ENCODE measurements at places on chromosomes 11 and 22. TPM values are rescaled to one million over a fixed set of nuclear protein-coding genes. Genes with fewer than 3 reads are reported as not detected.

The TSGA10IP gene
- 0.13 TPM for total RNA-seq

The INS gene
- total RNA-seq = not detected

The CALCB gene
- total RNA-seq = not detected

The LAYN gene
- 27.1 TPM for total RNA-seq

The PTDSS2 gene
- 32.0 TPM for total RNA-seq

The C22orf42 gene
- total RNA-seq = not detected

The BRSK2 gene
- total RNA-seq = 0.26 TPM

The NXPE1 gene
- not detected for total RNA-seq

The P4HA3 gene
- 10.6 TPM for total RNA-seq

The CCDC88B gene
- total RNA-seq = 4.3 TPM

The RIMBP3B gene
- 0.26 TPM for total RNA-seq

The SHISAL1 gene
- 5.7 TPM for total RNA-seq

The RBMXL2 gene
- not detected for total RNA-seq

The MYOD1 gene
- not detected for total RNA-seq

The POLR3H gene
- total RNA-seq = 24.9 TPM

The PDXP gene
- 8.3 TPM for total RNA-seq

The RFPL2 gene
- not detected for total RNA-seq
